ENCODE measurements at places on chromosomes 5 and 9.

DNA sequence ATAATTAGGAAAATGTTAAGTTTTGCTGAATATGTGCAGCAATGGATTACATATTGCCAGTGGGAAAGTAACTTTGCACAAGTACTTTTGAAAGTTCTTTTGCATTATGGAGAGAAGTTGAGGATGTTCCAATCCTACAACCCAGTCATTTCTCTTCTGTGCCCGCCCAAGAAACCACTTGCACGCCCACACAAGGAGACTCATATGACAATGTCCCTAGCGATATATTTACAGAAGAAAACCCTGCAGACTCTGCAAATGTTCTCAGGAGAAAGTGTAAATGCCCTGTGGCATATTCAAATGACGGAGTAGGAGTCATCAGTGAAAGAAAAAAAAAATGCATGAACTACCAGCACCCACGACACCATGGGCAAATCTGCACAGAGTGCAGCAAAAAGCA is 356.5 kb downstream of the CTNND2 start:
- DNase-seq = no peak

DNA sequence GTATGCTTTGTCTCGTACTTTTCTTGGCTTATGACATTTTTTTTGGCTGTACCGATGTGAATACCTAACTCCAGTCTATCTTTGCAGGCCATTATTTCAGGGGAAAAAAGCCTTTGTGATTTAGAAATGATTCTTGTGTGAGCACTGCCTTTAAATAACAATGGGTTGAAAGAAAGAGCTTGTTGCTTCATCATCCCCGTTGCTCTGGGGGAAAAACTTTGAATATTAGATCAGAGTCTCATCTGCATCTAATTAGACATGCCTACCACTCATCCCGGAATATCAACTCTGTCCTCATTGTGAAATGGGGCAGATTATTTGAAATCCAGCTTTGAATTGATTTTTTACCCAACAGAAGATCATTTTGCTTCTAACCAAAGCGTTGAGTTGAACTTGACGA is 13.5 kb downstream of the CXCL14 start:
- DNase-seq = no peak

DNA sequence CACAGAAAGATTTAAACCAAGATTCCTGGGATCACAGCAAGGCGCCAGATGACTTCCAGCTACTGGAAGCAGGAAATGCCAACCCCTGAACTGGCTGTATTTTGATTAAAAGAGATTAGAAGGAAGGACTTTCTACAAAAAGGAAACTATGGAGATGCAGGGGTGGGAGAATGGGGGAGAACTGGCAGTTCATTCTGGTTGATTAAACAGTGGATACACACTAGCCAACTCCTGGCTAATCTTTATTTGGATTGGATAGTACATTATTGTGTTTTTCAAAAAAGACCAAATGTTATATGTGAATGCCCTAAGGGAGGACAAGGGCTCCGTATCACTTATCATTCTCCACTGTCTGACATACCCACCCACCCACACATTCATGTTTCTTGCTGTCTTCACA is 93.2 kb downstream of the CDO1 start:
- DNase-seq = no peak

DNA sequence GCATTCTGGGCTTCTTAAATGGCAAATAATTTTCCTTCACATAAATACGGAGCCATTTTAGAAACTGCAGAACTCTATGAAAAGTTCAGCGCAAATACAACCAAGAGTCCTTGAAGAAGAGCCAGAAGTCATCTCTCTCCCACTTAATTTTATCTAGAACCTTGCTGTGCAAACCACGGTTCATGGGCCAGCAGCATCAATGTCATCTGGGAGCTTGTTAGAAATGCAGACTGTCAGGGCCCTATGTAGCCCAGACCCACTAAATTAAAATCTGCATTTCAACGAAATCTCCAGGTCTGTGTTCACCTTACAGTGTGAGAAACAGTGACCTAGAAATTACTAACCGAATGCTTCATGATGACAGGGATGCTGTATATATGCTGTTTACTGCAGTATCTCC is 12.2 kb downstream of the EFNA5 start:
- no peak for DNase-seq

GRCh38 chr5:173751266-173751600 is 134.8 kb upstream of the BOD1 start:
- DNase-seq = no peak

GRCh38 chr9:684054-684890 is 157.2 kb upstream of the DMRT1 start:
- peak; percentile 27 for DNase-seq

DNA sequence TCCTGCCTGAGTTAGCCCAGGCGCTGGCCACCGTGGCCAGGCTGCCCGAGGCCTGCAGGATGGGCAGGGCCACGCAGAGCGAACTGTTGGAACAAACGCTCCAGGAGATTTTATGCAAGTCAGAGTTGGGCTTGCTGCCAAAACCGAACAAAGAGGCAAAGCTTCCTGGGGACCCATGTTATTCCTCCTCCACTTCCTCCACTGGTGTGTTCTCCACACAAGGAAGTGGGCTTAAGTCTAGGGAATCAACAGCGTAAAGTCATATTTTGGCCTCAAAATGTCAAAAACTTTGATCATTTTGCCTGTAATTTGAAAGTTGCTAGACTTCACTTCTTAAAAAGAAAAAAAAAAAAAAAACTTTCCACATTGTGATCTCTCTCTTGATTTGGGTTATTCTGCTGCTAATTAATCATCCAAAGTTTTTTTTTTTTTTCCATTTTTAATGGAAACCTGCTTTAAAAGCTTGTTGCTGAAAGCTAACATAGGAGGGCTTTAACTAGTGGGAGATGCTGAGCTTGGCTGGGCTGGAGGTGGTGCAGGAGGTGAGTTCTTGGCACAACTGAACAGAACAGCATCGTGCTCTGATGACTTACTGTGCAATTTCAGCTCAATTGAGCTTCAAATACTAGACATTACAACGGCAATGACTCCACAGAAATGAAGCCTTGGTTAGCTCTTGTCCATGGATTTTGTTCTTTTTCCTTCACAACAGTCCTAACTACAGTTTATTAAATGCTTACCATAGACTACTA is 73.0 kb downstream of the PTPDC1 start:
- DNase-seq = peak; percentile 87

- DNase-seq = no peak
These were observed 25.6 kb downstream of the BTF3 start for GRCh38 chr5:73523861-73524260.

DNA sequence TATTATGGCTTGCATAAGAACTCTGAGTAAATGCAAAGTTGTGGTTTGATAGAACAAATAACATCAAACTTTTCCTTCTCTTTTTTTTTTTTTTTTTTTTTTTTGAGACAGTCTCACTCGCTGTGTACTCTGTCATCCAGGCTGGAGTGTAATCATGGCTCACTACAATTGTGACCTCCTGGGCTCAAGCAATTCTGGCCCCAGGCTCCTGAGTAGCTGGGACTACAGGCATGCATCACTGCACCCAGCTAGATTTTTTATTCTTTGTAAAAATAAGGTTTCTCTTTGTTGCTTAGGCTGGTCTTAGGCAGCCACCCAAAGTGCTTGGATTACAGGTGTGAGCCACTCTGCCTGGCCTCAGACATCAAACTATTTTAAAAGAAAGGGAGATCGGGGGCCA is 19.0 kb upstream of the PTGER4 start:
- no peak for DNase-seq

DNA sequence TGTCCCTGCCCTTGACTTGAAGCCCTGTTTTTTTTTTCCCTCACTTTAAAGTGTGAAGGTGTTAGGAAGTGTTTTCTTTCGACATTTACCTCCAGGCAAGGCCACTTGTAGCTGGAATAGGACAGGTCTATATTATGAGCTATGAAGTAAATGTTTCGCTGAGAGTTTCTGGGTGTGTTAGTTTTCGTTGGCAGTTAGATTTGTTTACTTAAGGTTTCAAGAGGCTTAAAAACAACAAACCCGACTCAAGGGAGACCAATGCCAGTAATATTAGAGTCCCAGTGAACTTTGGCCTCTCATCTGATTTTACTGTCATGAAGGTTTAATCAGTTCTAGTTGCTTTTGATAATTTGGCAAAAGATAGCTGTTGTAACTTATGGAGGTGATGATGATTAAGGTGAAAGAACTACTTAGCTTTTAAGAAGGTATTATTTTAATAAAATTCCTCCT is 25.2 kb downstream of the OCLN start:
- no peak for DNase-seq

- DNase-seq = no peak
These were observed 40.2 kb upstream of the EGFL7 start for GRCh38 chr9:136622538-136622948.

DNA sequence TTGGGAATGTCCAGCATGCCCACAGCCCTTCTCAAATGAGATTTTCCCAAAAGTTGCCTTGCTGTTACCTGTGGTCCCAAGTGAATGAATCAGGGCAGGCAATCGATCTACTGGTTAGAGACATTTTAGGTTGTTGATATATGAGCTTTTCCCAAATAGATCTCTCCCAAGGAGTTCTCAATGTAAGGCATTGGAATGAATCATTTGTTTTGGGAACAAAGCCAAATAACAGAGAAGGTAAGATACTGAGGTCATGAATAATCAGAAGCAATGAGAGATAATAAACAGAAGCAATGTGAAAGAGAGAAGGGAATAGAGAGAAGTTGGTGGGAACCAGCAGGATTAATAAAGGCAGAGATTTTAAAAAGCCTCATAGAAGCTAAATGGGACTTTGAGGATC is 93.6 kb upstream of the FER start:
- no peak for DNase-seq

All from COLO829 (cell line).